Left renal pelvis (tissue), 4 donors: ENCODE measurements at places on chromosomes 2 and 18. TPM values are rescaled to one million over a fixed set of nuclear protein-coding genes. Genes with fewer than 3 reads are reported as not detected.

- no peak for DNase-seq
Observed at GRCh38 chr18:32576296-32576916, 105.7 kb upstream of the GAREM1 start.

GRCh38 chr2:176284461-176285049, 15.3 kb downstream of the MTX2 start:
- DNase-seq = no peak

GRCh38 chr2:16339206-16339605, 326.4 kb downstream of the CYRIA start:
- DNase-seq = no peak

DNA sequence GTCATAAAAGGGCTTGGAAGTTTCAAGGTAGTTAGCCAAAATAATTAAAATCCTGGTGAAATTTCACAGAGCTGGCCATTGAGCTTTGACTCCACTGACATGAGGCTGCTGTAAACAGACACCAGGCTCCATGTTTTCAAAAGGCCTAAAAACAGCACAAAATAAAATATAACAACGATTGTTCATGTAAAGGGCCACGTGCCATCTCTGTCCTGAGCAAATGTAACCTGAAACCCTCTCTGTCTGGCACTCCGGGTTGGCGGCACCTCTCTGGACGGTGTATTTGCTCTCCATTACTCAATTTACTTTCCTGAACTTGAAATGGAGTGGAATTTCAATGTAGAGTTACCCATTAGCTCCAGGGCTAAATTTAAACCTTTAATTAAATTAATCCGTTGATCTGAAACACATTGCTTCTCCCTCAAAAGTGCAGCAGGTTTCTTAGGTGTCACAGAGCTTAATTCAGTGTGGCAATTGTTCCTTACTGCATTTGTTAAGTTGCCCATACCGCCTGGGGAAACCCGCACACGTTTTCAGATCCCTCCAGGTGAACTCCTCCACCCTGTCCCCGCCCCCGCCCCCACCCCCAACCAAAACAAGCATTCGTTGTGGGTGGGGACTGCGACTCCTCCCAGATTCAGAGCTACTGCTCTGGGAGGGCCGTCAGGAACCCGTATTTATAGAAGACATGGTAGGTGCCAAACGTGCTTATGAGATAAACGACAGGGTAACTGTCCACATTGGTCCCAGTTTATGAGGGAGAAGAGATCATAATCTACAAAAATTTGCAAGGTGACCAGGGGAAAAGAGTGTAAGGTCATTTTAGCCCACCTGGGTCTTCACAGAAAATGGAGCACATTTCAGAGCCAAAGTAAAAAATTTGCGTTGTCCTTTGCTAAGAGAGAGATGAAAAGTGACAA, 1.2 kb upstream of the CABLES1 start:
- no peak for DNase-seq

DNA sequence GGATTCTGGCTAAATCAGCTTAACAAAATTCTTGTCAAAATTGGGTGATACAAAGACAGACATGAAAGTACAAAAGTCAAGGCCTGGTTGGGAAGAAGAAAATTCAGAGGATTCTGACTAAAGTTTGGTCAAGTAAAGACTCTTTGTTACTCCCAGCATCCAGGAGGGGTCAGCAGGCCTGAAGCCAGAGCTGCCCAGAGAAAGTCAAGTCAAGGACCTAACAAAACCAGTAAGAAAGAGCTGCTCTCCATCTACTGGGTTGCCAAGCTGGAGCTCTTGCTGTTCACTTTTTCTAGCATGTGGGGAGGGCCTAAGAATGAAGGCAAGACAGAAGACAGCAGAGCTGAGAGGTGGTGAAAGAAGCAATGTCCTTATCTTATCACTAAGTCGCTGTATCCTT, 143.3 kb downstream of the C1D start:
- DNase-seq = no peak

- no peak for DNase-seq
Observed at GRCh38 chr2:238444242-238444641, 17.5 kb downstream of the ASB1 start.

Gene TRABD2A
- polyA plus RNA-seq = 0.52 TPM
